NCI-H460 (cell line): ENCODE measurements at places on chromosomes 2 and 18. TPM values are rescaled to one million over a fixed set of nuclear protein-coding genes. Genes with fewer than 3 reads are reported as not detected.
A peak's percentile ranks its signal among the peaks of the same experiment; 100 is the strongest.

Gene ITPRIPL1
- 0.09 TPM in 1 of 2 replicates, not detected in the other for total RNA-seq

Gene POTEE
- total RNA-seq, result not detected in 2 replicates

Gene FER1L5
- total RNA-seq, result not detected in 2 replicates

GRCh38 chr18:10842861-10843260, 306.5 kb downstream of the PIEZO2 start:
- no peak for DNase-seq

Gene SIX2
- total RNA-seq, result 0.15 TPM in 1 of 2 replicates, not detected in the other

DNA sequence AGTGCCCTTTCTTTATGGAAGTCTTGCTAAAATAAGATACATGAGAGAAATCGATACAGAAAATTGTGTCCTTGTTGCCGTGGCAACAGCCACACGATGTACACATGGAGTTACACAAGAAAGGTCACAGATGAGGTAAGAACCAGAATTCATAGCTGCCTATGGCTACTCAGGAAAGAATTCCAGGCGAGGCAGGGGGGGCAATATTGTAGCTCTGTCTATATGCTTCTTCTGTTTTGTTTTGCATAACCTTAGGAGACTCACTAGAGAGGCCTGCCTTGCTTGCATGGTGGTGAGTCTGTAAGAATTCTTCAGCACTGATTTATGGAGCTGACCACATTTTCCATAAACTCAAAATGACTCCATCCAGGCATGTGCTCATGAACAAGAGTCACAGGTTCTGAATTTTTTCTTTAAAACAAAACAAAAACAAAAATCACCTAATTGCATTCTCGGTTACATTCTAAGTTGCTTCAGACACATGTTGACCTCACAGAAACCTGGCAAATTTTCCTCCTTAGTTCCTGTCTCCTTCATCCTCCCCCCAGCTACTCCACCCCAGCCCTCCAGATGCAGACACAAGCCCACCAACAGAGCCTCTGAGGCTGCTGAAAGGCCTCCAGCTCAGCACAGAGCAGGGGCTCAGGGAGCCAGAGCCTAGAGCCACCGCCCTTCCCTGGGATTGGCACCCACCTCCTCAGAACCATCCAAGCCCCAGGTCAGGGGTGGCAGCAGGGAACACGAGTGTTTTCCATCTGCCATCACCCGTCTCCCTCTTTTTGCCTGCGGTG, 183.5 kb downstream of the ANTXR1 start:
- DNase-seq, result no peak

Gene TANC1
- 12.1 and 14.9 TPM in 2 replicates for total RNA-seq

Gene EML6
- 0.09 and 0.17 TPM in 2 replicates for total RNA-seq

DNA sequence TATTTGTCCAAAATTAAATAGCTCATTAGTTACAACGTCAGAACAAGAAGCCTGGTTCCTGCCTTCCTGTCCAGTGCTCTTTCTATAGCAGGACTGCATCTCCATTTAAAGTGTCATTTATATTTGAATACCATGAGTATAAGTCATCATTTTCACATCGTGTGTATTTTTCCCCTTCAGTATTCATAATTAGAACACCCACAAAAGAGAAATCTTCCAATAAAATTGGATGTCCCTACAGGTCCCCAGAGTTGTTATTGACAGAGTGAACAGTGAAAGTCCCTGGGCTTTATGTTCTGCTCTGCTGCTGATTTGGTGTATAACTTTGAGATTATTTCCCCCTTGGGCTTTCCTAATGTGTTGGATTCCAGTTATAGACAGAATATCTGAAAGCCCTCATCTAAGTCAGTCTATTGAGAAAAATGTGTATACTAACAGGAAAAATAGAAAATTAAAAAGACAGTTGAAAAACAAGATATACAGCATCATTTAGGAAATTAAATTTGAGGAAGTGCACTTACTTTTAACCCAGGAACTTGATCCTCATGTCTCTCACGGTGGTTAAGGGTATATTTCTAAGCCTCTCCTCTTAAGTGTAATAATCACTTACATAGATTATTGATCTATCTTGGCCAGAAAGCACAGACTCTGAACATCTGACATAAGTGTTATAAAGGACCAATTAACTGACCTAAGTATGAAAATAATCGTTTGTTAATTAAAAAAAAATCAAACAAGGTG, 15.2 kb upstream of the REV1 start:
- DNase-seq, result no peak

Gene ERFE
- 7.7 and 10.0 TPM in 2 replicates for total RNA-seq

Gene PTPRN
- total RNA-seq, result 11.3 and 22.7 TPM in 2 replicates

- no peak for DNase-seq
Measured at GRCh38 chr2:47336259-47337238, 66.4 kb upstream of the MSH2 start.

GRCh38 chr2:234951664-234952269, at the start of gene SH3BP4:
Gene SH3BP4 (plus strand): TSS chr2:234952017. CDS start chr2:235035003, 82,986 bp downstream.
- DNase-seq, result peak; percentile 52

DNA sequence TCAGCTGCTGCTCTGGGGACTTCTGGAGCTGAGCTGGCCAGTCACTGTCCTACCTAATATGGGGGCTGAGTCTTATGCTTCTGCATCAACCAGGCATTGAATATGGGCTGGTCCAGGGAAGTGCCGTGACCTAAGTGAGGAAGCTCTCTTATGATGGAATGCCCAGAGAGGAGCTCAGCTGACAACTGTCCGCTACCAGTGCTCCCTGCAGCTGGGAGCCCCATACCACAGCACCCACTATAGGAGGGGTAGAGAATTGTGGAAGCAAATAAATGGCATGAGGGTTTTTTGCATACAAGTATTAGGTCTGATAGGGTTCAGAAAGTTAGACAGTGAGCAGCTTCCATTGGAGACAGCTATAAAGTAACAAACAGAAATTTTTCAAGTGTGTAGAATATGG, 4.5 kb downstream of the TIMM21 start:
- no peak for DNase-seq

DNA sequence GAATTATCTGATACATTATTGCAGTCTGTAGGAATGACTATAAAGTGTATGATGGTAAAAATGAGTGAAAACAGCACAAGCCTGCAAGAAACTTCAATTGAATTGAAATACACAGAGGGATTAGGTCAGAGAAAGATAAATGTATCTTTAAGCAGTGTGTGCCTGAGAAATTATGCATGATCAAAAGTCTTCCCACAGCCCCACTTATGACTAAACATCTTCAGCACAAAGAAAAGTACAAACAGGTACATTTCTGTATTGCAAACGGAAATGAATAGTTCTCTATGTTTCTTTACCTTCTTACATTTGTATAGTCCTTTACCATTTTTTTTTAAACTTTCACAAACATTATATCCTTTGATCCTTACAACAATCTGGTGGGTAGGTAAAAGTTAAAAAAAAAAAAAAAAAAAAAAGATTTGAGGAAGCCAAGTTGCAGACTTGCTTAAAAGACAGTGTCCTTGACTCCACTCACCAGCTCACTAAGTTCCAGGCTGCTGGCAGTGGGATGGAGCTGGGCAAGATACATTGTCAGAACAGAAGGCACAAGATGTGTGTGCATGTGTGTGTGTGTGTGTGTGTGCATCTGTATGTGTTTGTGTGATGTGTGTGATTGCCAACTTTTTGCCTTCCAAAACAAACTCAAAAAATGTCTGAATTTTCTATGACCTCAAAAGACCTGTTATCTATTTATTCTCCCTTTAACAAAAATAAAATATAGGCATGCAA, 423.7 kb upstream of the ACVR2A start:
- no peak for DNase-seq

GRCh38 chr2:239131521-239131920, 269.3 kb downstream of the HDAC4 start:
- no peak for DNase-seq

DNA sequence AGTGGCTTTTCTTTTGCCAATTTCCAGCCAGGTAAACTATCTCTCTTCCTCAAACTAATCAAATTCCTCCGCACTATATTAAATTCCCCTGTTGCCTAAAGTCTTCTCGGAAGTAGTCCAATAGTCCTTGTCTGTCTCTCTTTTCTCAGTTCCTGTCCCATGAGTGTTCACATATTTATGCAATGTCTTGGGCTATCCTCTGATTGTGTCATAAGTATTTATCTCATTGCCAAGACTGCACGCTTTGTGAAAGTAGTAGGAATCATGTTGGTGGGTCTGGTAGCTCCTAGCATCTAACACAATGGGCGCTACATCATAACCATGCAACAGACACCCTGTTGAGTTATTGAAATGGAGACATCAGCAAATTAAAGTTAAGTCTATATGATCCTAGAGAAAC, 59.9 kb upstream of the POU3F3 start:
- DNase-seq, result no peak

DNA sequence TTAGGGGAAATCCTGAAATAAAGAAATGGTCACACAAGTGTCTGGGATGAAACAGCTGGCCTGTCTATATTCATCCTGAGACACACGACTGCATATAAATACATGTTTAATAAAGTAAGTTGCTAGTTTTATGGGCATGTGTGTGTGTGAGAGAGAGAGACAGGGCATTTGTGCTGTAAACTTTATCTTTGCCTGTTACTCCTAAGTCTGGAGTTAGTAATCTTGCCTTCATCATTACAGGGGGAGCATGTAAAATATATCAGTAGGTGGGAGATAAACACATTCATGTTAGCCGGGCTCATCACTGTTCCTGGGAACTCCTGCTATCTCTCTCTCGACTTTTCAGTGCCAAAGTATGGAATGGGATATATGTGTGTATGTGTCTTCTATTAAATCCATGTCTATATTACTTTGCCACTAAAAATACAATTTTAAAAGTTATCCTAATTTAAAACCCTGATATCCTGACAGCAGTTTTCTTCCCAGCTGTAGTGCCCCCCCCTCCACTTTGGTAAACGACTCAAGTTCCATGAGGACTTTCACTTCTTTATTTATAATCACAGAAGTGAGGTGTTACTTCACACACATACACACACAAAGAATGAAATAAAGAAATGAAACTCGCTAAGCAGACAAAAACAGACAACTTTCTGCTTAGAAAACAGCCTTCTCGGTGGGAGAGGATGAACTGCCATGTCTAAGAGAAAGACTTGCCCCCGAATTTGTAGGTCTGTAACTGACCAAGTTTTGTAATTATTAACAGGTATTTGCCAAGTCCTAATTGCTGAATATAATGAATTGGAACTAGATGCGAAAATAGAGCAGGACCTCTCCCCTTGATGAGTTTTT, 947 bp downstream of the ZEB2 start:
- no peak for DNase-seq

DNA sequence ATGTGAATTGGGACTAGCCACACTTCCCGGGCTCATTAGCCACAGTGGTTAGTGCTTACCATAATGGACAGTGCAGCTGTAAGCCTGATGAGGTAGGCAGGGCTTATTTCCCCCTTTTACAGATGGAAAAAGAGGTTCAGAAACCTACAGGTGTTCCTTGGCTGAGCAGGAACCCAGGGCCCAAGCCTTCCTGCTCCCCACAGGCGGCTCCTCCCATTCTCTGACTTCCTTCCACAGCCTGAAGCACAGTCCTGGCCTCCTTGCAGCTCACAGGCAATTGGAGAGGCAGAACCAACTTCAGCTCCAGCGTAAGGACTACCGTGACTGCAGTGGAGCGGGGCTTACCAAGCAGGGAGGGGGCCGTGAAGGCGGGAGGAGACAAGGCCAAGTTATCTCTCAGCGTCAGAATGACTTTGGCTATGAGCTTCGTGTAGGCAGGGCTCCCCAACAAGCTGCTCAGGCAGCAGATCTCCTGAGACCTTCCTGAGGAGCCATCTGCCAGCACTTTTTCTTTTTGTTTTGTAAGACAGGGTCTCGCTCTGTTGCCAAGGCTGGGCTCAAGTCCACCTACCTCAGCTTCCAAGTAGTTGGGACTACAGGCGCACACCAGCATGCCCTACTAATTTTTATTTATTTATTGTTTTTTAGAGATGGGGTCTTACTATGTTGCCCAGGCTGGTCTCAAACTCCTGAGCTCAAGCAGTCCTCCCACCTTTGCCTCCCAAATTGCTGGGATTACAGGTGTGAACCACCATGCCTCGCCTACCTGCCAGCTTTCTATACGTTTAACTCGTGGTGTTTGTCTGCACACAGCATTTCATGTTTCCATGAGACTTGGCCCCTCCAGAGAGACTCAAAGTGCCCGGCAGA, 34.2 kb upstream of the NT5DC4 start:
- DNase-seq, result no peak

Gene SPP2
- total RNA-seq, result not detected in 2 replicates

GRCh38 chr18:54878159-54878622, 49.9 kb downstream of the RAB27B start:
- DNase-seq, result no peak

- DNase-seq, result peak; percentile 41
Measured at GRCh38 chr2:54471221-54471711, 15.1 kb downstream of the SPTBN1 start.

Gene CD207
- total RNA-seq, result not detected in 2 replicates

Gene ZNF512
- 12.4 and 15.8 TPM in 2 replicates for total RNA-seq

- no peak for DNase-seq
Measured at GRCh38 chr2:164937864-164938401, 17.4 kb downstream of the SLC38A11 start.

- no peak for DNase-seq
Measured at GRCh38 chr2:240305369-240305962, 130.0 kb upstream of the GPC1 start.

DNA sequence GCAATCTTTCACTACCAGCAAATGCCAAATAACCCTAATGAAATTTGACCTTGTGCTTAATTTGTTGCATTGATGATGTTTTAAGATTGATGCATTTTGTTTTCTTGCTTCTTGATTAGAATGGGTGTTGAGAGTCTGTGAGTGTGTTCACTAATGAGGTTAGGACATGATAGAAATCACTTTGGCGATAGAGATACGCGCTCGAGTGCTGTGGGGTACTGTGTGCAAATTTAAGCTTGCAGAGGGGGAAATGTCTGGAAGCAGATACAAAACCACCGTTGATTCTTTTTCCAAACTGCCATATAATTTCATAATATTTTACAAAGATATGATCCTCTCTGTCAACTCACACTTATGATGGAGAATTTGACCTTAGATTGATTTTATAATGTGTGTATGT, 200.9 kb downstream of the PIEZO2 start:
- no peak for DNase-seq

DNA sequence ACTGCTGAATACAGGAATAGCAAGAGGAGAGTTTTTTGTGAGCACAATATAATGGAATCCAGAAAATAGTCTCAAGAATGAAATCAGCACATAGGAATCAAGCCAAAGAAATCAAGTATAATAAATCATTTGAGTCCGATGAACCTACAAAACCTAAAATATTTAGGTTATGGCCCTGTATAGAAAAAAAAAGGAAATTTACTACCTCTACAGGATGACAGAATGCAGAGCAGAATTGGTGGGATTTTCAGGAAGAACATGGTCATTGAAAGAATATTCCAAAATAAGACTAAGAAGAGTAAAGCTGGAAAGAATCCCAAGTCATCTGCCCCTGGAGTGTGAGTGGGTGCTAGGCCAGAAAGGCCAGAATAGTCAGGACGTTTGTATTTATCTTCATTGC, 1041.2 kb upstream of the CDH2 start:
- no peak for DNase-seq

Gene PXDN
- total RNA-seq, result 25.1 and 28.9 TPM in 2 replicates

Gene TPGS2
- total RNA-seq, result 80.0 and 81.6 TPM in 2 replicates

- no peak for DNase-seq
Measured at GRCh38 chr2:110842048-110842447, 109.7 kb downstream of the ACOXL start.
